ENCODE measurements at places on chromosomes 3 and 15.

- no peak for DNase-seq
These were observed 116.8 kb downstream of the ZNF280D start for GRCh38 chr15:56616551-56616950.

- no peak for DNase-seq
These were observed 49.2 kb downstream of the PARP15 start for GRCh38 chr3:122626515-122627180.

GRCh38 chr3:23270423-23270822, 67.3 kb downstream of the UBE2E2 start:
- no peak for DNase-seq

DNA sequence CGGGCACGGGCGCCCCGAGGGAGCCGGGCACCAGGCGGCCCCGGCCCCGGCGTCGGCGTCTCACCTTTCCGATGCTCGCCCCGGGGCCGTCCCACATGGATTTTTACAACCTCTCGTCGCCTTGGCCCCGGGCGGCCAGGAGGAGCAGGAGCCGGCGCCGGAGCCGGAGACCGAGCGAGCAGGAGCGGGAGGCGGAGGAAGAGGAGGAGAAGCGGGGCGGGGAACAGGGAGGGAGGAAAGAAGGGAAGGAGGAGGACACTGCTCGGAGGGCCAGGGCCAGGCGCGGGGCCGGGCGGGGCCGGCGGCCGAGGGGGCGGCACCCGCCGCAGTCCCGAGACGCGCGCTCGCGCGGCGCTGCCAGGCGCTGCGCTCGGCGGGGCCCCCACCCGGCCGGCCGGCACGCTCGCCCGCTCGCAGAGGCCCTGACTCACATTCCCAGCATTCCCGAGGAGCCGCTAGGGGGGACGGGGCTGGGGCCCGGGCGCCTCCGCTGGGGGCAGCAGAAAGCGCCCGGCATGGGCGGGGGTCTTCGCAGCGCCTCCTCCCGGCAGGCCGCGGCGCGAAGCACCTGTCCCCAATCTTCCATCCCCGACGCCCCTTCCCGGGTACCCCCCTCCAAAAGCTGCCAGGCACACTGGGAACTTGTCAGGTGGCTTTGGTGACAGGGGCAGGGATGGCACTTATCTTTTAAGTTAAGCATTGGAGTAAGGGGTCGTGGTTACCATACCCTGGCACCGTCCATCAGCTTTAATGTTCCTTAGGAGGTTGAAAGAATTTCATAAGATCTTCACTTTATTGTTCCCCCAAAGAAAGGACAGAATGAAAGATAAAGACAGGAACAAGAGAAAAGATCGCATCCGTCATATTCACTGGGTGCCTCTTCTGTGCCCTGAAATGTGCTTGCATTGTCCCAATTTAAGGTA, at the start of gene ERC2:
ERC2 (minus strand) TSS at position 284 of the 923 bp plus-strand sequence.
- DNase-seq = peak; percentile 70

DNA sequence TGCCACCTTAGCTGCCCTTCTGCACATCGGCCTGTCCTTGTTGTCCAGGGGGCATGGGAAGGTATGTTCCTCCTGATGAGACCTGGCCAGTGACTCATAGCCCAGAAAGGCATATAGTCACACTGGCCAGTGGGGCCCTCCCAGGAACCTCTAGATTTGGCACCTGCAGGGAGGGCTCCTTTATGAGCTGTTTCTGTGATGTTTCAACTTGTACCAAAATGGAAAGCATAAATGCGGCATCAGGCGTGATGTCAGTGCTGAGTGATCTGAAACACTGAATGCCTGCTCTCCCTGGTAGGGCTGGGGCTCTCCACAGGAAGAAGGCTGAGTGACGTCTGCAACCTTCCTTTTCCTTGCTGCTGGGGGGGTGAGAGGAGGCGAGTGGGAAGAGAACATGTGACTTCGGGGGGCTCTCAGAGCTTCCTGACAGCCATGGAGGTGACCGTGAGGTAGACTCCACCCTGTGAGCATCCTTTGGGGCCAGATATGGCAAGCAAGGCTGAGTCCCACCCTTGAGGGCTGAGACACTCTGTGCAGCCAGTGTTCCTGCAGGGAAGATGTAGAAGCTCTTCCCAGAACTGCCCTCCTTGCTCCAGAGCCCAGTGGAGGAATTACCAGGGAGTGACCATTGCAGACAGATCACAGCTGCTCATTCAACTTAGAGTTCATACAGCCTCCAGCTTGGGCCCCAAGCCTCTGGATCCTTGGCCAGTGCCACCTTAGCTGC, 37.1 kb upstream of the APEH start:
- no peak for DNase-seq

GRCh38 chr3:99532246-99532645, 106.1 kb upstream of the COL8A1 start:
- DNase-seq = no peak

- no peak for DNase-seq
These were observed 72.2 kb downstream of the NR1D2 start for GRCh38 chr3:24017305-24017704.

- DNase-seq = no peak
These were observed 32.5 kb downstream of the ARNT2 start for GRCh38 chr15:80436511-80437307.

- DNase-seq = no peak
These were observed 53.2 kb upstream of the CTSH start for GRCh38 chr15:78997981-78998499.

- no peak for DNase-seq
These were observed 2.8 kb upstream of the GNAI2 start for GRCh38 chr3:50233176-50233575.

- peak; percentile 10 for DNase-seq
These were observed 63.5 kb upstream of the CLDN18 start for GRCh38 chr3:137946356-137946973.

GRCh38 chr3:144652573-144652972, 681.0 kb downstream of the DIPK2A start:
- DNase-seq = no peak

- no peak for DNase-seq
These were observed 258.5 kb downstream of the PDCD6IP start for GRCh38 chr3:34056951-34057390.

DNA sequence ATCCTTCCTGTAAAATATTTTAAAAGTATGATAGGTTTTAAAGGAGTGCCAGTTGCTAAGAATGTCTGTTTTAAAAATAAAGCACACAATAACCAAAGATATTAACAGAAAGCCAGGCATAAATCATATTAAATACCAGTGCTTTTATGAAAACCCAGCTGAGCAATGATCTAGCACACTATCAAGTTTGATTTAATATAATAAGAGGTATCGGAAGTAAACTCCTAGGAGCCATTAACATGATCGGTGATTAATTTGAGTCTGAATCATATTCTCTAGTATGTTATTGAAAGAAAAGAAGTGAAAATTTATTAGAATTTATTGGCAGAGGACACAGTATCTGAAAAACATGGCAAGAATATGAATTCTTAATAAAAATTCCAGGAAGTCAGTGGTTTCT, 91.7 kb downstream of the SPATA16 start:
- DNase-seq = no peak

- no peak for DNase-seq
These were observed 29.1 kb upstream of the LXN start for GRCh38 chr3:158701420-158702065.

GRCh38 chr3:188752850-188753249, 418.9 kb upstream of the TPRG1 start:
- no peak for DNase-seq

- DNase-seq = no peak
These were observed 5.2 kb downstream of the CSPG5 start for GRCh38 chr3:47573190-47574172.

- peak; percentile 26 for DNase-seq
These were observed 65.7 kb upstream of the DGKG start for GRCh38 chr3:186427627-186428281.

DNA sequence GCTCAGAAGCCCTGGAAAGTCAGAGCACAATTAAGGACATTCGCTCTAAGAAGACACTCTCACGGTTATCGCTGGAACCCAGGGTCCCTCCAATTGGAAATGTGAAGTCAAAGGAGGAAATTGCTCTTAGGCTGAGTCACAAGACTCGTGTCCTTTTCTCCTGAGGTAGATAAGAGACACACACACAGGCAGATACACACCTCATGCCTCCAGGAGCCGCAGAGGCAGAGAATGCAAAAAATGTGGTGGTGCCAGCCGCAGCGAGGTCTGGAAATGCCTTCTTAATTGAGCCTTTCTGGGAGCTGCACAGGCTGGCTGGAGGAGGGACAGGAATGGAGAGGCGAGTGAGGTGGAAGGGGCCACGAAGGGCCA, 189.3 kb downstream of the OPA1 start:
- no peak for DNase-seq

DNA sequence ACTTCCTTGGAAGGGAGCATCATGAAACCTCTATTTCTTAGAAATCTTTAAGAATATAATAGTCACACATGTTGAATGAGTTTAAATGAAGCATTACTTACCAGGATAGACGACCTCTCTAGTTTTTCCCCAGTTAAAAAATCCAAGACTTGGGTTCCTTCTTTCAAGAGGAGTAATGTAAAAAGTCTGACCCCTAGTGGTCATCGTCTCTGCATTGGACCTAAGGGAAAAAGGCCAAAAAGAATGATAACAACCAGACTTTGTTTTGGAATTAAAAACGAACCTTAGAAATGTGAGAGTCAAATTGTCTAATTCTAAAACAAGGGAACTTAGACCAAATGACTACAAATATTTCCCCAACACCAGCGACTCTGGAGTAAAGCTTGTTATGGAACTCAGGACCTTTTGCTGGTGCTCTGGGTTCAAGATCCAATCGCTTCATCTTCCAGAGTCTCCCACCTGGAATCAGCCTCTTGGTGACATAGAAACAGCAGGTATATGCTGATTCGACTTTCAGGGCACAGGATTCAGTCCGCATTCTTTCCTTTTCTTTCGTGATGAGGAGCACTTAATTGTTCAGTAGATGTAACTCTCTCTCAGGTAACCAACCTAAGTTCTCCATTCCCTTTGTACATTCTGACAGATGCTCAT, 214.8 kb upstream of the TPRG1 start:
- no peak for DNase-seq

- peak; percentile 84 for DNase-seq
These were observed 5.0 kb upstream of the HES1 start for GRCh38 chr3:194130807-194131589.

DNA sequence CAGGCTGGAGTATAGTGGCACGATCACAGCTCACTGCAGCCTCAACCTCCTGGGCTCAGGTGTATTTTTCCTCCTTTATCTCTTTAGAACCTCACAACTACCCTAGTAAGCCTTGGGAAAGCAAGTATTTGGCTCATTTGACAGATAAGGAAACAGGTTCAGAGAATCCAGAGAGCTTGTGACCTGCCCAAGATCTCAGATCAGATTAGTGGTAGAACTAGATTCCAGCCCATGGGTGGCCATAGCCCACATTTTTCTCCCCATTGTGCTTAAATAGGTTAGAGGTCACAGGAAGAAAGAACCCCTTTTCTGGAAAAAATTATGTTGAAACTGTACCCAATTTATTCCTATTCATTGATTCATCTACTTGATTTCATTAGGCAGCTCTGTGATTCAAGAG, 64.3 kb downstream of the TSC22D2 start:
- DNase-seq = no peak

GRCh38 chr3:153190923-153191322, 28.9 kb downstream of the RAP2B start:
- no peak for DNase-seq

GRCh38 chr3:8020047-8020841, 481.4 kb upstream of the LMCD1 start:
- no peak for DNase-seq

DNA sequence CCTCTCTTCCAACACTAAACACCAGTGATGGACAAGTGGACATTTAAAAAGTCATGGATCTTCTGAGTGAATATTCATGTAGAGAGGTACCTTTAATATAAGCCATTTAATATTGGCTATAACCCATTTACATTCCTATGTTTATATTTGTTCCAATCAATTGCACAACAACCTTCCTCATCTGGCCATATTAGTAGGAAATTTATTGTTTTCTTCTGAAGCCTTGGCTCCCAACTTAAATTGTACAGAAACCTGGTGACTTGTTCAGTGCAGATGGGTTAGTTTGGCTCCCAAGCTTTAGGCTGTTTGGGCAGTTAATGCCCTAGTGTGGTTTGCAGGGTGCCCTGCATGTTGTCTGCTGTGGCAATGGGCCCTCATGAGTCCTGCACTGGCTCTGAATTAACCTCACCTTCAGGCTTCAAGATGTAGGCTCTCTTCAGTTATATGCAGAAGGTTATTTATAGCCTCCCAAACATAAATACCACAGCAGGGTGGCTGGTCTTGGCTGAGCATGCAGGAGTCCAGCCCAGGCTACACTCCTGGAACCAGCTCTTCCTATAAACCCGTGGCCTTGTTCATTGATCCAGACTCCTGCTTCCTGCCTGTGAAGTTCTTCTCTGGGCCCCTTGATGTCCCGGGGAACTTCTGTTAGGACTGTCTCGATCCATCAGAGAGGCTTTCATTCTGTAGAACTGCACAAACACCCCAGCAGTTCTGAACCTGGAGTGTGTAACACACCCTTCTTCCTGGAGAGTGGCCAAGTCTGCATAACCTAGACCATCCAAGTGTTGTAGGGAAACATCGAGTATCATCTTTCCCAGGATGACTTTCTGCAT, 57.0 kb downstream of the DUT start:
- DNase-seq = no peak

GRCh38 chr3:52406231-52406661, 38.7 kb downstream of the SEMA3G start:
- no peak for DNase-seq

- DNase-seq = no peak
These were observed 183.9 kb downstream of the TPRG1 start for GRCh38 chr3:189355481-189356201.

DNA sequence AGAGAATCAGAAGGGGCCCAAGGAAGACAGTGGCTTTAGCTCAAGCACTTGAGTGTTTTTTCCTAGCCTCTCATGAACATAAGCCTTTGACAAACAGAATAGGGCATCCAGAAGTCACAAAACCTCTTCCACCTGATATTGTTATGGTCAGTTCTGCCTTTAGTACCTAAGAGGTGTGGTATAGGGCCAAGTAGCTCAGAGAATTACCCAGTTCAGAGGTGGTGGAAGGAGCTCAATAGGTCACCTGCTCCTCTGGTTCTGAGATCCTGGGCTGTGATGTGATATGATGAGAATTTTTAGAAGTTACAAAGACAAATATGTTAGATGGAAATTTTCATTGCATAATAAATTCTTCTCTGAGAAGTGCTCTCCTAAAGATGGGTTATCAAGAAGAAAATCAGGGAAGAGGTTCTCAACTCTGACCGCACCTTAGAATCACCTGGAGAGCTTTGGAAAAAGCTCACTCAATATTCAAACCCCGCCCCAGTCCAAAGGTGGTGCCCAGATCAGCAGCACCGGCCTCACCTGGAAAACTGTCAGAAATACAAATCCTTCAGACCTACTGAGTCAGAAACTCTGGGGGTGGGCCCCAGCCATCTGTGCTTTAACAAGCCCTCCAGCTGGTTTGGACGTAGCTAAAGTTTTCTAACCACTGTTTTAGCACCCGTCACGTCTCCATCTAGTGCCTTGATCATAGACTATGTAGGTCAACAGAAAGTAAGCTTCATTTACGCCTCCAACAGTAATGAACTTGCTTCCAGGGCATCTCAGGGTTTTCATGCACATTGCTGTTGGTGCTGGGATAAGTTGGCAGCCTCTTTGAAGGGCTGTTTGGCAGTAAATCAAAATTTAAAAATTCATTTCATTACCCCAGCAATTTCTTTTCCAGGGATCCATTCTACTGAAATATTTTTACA, 101.3 kb downstream of the MYH15 start:
- no peak for DNase-seq
